ENCODE measurements at places on chromosomes 3 and 15.

- no peak for DNase-seq
Observed at GRCh38 chr15:99341786-99342185, 90.5 kb downstream of the LRRC28 start.

GRCh38 chr3:108662142-108662738 is 72.7 kb downstream of the DZIP3 start:
- no peak for DNase-seq

- no peak for DNase-seq
Observed at GRCh38 chr3:39754549-39754948, 54.9 kb upstream of the MYRIP start.

- no peak for DNase-seq
Observed at GRCh38 chr15:35671197-35671596, 125.2 kb upstream of the DPH6 start.

- DNase-seq, result no peak
Observed at GRCh38 chr3:16382845-16383244, 117.8 kb downstream of the OXNAD1 start.

- no peak for DNase-seq
Observed at GRCh38 chr15:70870051-70870450, 16.1 kb upstream of the LARP6 start.

- DNase-seq, result no peak
Observed at GRCh38 chr15:88127432-88127790, 129.1 kb downstream of the NTRK3 start.

DNA sequence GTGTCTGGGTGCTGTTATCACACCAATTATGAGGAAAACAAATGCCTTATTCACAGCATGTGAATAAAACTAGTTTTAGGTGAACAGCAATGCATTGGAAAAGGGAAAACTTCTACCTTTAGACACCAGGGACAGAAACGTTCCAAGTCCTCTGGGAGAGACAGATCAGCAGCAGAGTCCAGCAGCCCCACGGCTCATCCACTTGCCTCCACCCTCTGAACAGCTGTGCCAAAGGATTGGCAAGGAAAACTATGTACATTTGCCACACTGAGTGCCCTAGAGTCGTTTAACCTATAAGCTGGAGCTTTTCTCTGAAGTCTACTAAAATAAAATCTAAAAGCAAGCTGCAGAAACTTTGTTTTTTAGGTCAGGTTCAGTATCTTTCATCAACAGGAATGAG is 107.7 kb upstream of the EIF1B start:
- no peak for DNase-seq

GRCh38 chr3:60931452-60931851 is 319.8 kb downstream of the FHIT start:
- DNase-seq, result no peak

DNA sequence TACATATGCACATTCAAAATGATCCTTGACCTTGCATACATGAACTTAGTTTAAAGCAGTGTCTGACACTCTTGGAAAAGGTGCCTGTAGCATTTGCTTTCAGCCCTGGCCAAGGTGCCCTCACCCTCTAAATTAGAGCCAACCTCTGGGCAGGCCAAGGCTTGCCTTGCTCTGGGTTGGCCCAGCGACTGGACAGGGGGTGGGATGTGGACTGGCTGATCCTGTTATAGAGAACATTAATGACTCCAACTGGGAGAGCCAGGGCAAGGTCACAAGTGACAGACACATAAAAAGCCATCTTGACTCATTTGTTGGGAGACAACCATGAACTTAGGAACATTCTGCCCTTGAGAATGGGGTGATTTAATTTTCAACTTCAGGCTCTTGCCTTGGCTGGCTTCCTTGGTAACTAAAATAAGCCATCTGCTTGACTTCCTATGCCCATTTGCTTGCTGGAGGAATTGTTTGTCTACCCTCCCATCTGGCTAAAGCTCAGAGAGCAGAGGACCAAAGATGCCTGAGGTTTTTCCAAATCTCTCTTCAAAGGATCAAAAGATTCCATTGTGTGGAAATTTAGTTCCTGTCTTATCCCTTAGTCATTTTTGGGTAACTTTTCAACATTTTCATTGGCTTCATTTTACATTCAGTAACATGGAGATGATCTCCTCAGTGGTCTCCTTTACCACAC is 403.7 kb downstream of the SOX2 start:
- no peak for DNase-seq

DNA sequence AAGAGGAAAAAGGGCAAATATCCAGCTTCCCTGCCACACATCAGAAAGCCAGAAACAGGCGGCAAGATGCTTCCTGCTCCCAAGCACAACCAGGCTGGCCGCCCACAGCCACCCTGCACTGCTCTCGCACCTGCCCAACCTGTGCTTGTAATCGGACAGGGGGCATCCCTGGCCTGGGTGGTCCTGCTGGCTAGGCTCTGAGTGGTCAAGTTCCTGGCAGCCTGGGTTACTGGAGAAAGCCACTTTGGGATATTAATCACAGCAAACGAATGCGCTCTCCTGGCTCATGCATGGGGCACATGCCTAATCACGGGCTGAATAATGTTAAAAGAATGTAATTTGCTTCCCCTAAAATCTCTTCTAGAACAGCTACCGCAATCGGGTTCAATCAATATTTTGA is 442.4 kb downstream of the MCTP2 start:
- no peak for DNase-seq

- no peak for DNase-seq
Observed at GRCh38 chr3:173502983-173503568, 105.5 kb downstream of the NLGN1 start.

DNA sequence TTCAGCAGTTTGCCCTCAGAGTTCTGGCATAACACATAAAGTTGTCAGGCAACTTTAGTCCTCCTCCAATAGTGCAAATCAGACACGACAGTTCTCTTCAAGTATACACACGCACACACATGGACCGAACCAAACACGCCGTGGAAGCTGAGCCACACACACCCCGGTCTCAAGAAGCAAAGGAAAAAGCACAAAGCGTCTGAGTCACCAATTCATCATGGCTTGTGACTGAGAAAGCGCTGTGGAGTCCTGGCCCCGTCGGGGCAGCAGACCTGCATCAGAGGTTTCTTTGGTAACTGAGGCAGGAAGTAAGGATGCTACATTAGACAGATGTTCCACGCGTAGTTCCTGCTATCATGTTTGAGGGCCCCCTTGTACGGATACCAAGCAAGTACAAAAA is 85.7 kb downstream of the VGLL4 start:
- no peak for DNase-seq

DNA sequence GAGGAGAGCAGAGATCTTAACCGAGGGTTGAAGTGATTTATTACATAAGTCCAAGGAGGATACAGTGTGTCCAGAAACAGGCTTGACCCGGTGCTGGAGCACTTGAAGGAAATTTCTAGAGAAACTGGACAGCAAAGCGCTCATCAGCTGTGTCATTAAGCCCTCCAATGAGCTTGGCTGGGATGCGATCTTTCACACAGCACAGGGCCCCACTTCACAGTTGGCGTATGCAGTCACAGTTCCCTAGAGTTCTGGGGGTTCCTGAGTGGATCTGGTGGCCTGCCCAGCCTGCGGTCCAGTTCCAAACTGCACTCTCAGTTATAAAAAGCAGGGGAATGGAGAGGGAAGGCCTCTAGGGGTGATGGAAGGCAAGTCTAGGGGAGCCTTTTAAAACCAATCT is 13.6 kb downstream of the ST8SIA2 start:
- no peak for DNase-seq

- no peak for DNase-seq
Observed at GRCh38 chr3:195907684-195907933, 742 bp downstream of the TNK2 start.

GRCh38 chr3:190130037-190130436 is 9.3 kb upstream of the P3H2 start:
- no peak for DNase-seq

- DNase-seq, result no peak
Observed at GRCh38 chr3:13951184-13951583, 71.3 kb upstream of the WNT7A start.

DNA sequence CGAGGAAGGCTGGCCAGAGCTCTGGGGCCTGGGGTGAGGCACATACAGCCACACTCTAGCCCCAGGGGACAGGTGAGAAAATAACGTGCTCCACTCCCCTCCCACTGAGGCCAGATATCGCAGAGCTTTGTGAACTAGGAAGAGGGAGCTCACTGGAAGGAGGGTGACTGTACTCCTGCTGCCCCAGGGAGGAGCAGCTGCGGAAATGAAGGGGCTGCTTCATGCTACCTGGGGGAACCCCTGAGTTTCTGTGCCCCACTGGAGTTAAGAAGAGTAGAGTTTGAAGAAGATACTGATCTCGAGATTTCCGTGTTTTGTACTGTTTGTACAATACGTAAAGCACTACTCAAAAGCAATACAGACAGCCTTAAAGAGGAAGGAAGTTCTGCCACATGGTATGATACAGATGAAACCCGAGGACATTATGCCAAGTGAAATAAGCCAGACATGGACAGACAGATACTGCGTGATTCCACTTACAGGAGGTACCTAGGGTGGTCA is 44.6 kb downstream of the CMTM6 start:
- DNase-seq, result no peak

- DNase-seq, result no peak
Observed at GRCh38 chr3:74491874-74492273, 122.6 kb downstream of the CNTN3 start.
